ENCODE measurements at places on chromosomes 7 and 10.

DNA sequence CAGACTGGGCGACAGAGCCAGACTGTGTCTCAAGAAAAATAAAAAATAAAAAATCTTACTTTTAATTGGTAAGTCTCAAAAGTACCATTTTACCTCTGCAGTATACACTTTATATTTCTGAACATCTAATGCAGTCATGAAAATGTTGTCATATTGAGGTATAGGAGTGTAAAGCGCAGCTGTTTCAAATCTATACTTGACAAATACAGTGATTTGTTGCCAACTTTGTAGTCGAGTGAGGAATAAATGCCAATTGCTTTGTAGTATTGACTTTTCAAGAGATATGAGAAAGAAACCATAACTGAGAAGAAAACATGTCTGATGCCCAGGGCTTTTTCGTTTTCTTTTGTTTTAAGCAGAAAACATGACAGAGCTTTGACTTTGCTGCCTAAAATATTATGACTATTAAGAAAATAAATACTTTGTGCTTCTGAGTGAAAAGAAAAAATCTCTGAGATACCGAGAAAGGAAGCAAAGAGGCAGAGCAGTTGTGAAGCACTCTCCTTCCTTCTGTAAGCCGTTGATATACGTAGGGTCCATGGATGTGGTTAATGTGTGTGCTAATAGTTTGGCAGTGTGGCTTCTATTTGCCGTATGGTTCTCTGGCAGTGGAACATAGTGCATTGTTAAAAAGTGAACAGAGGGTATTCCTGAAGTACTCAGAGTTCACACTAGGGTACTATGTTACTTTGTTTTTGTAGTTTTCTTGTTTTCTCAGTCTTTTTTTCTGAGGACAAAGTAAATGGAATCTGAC lies 38.2 kb downstream of the AVL9 start:
- no peak for DNase-seq

GRCh38 chr10:131433568-131433967 lies 122.0 kb upstream of the TCERG1L start:
- no peak for DNase-seq

DNA sequence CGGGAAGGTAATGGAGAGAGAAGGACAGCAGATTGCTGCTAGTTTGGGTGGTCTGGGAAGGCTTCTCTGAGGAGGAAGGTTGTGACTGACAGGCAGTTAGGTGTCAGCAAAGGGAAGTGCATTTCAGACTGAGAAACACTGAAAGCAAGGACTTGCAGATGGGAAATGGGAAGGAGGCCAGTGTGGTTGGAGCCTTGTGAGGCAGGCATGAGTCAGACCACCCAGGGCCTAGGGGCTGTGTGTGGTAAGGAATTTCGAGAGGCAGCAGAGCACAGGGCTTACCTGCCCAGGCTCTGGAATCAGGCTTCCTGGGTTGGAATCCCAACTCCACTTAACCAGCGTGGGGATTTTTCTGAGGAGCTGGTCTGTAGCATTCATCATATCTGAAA lies 53.5 kb downstream of the NRF1 start:
- no peak for DNase-seq

- DNase-seq, result no peak
These were observed 55.1 kb downstream of the KCTD7 start for GRCh38 chr7:66683770-66684123.

- DNase-seq, result no peak
These were observed 17.6 kb upstream of the ELN start for GRCh38 chr7:74010407-74010806.

DNA sequence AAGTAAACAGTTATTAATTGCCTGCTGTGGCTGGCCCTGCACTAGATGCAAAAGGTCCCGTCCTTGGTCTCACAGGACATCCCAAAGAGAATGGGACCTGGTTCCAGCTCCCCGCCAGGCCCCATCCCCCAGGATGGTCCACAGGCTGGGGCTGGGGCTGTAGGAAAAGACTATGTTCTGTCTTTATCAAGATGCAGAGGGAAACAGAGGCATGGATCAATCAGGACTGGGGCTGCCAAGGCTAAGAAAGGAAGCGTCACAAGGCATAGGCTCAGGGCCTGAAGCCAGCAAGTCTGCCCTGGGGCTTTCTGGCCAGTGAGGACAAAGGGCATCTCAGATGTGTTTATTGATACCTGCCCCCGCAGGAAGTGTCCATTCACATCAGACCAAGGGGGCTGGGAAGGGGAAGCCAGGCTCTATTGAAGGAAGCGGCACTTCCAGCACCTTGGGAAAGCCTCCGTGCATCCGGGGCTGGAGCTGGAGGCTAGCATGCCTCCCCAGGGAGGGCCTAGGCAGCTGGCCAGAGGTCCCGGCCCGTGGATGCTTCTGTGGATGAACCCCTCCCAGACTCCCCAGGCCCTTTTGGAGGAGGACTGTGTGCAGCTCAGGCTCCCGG lies 5.8 kb downstream of the VSIR start:
- no peak for DNase-seq
